ENCODE measurements at places on chromosomes 7 and 10.
A peak's percentile ranks its signal among the peaks of the same experiment; 100 is the strongest.

- DNase-seq, result no peak
Observed at GRCh38 chr7:70612811-70613210, 519.1 kb upstream of the GALNT17 start.

DNA sequence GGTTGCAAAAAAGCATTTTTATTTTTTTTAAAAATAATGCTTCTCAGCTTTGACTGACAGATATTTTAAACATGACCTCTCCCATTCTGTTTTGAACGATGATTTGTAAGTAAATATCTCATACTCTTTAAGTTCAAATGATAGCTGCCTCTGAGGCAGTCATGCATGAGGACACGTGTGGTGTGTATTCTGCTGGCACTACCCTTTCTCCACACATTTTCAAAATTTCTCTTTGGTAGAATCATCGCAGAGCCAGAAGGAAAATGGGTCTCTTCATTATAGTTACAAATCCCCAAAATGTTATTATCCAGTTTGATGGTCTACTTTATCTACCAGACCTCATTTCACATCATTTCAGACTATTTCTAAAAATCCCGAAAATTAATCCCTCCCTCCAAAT is 55.1 kb downstream of the FZD1 start:
- no peak for DNase-seq

- DNase-seq, result no peak
Observed at GRCh38 chr10:91974960-91975359, 51.4 kb downstream of the BTAF1 start.

- DNase-seq, result peak; percentile 96
Observed at GRCh38 chr10:101067356-101068083, 5.7 kb downstream of the KAZALD1 start.

DNA sequence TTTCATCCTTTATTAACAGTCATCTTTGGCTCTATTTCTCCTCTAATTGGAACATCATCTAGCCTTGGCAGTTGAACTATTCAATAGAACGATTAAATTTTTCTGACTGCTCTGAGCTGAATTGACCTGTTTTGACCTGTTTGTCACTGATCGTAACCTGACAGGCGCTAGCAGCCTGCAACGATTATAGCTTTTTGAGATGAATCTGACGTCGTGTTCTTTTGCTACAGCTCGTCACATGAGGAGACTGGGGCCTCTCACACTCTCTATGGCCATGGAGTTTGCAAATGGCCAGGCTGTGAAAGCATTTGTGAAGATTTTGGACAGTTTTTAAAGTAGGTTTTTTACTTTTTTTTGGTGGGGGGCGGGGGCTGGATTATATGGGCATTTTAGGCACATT is 229.8 kb downstream of the FOXP2 start:
- DNase-seq, result no peak

- no peak for DNase-seq
Observed at GRCh38 chr7:98992076-98992475, 113.7 kb downstream of the TRRAP start.

GRCh38 chr10:11407939-11408338 is 203.5 kb downstream of the USP6NL start:
- DNase-seq, result no peak

DNA sequence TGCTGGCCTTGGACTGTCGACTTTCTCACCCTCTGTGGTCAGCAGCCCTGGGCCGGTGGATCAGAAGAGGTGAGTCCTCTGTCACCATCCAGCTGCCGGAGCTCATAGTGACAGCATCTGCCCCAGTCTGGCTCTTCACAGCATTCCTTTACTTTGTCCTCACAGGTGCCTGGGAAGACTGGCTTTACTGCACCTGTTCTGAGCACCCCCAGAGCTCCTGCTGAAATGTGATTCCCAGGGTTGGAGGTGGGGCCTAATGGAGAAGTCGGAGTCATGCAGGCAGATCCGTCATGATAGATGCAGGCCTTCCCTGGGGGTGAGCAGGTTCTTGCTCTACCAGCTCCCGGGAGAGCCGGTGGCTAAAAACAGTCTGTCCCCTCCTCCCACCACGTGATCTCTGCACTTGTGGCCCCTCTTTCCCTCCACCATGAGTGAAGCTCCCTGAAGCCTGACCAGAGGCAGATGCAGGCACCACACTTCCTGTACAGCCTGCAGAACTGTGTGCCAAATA is 171.5 kb downstream of the ZMYND11 start:
- DNase-seq, result no peak

DNA sequence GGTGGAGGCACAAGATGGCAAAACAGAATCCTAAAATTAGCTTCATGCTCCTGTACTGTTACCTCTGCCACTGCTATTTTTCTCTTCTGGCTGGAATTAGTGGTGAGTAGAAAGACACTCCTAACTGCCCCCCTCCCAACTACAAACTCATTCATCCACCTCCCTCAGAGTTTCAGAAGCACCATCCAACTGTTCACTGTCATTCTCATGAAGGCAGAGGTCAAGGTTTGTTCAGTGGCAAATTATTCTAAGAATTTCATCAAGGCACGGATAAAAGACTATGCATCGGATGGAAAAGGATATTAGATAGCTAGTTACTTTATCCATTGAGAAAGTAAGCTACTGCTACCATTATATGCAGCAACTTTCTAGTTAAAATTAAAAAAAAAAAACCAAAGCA is 59.7 kb downstream of the LRGUK start:
- no peak for DNase-seq

- peak; percentile 3 for DNase-seq
Observed at GRCh38 chr7:50723173-50723572, 59.5 kb downstream of the GRB10 start.

DNA sequence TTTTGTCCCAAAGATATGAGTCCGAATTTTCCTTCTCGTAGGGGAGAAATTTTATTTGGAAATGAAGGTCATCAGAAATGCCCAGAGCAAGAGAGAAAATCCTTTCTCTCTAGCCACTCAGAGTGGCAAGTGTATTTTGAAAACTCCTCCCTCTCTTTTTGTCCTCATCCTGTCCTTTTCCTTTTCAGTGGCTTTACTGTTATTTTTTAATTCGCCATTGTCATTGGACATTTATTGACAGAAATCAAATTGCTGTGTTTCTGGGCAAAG is 39.6 kb downstream of the TET1 start:
- no peak for DNase-seq

GRCh38 chr7:102260856-102261255 is 25.8 kb upstream of the SH2B2 start:
- DNase-seq, result no peak

DNA sequence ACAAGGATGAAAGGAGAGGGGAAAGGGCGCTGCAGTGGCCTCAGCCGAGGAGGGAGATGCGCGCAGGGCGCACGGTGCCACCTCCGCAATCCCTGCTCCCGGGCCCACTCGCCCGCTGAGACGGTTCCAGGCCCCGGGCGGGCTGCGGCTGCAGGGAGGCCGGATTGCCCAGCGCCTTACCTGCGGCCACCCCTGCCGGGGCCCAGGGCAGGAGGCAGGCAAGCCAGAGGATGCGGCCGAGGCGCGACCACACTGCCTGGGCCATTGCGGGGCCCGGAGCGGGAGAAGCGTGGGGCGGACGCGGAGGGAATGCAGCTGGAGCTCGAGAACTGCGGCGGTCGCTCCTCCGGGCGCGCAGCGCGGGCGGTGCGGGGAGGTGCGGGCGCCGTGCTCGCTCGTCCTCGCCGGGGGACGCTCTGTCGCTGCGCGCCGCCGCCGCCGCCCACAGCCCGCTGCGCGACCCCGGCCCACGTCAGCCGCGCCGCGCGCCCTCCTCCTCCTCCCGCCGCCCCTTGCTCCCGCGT is at the start of gene TMEM130:
Gene TMEM130 (minus strand): TSS at position 418 of the 524 bp plus-strand sequence. CDS start 153 bp downstream, at position 265.
- no peak for DNase-seq

GRCh38 chr7:45580053-45580872 is 6.1 kb downstream of the ADCY1 start:
- DNase-seq, result no peak

GRCh38 chr10:132434405-132435005 is 37.5 kb downstream of the PWWP2B start:
- DNase-seq, result peak; percentile 91

DNA sequence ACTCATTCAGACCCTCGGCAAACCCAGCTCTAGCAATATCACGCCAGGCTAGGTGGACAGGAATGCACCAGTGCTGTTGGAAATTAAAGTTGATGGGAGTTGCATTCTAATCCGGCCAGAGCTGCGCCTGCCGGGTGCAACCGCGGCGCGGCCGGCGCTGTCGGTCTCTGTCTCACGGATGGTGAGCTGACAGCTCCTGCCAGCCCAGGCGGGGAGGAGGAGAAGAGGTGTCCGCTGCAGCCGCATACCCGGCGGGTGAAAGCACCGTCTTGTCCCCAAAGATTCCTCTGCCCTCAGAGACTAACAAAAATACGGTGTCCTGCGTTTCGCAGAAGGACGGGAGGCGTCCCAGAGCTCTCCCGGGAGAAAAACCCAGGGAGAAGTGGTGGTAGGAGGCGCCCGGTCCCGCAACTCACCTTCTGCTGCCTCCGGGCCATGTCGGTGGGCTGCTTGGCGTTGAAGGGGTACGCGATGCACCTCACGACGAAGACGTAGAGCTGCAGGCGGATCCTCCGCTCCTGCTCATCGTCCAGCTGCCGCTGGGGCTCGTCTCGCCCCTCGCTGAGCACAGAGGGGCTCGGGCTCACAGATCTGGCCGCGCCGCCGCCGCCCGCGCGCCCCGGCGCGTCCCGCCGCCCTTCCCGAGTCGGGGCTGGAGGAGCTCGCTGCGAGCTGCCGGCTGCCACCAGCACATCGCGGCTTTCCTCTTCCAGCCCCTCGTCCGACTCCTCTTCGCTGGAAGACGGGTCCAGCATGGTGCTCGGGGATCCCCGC is 490 bp downstream of the CADPS2 start:
- peak; percentile 32 for DNase-seq

- no peak for DNase-seq
Observed at GRCh38 chr7:94174956-94175355, 170.8 kb upstream of the BET1 start.

DNA sequence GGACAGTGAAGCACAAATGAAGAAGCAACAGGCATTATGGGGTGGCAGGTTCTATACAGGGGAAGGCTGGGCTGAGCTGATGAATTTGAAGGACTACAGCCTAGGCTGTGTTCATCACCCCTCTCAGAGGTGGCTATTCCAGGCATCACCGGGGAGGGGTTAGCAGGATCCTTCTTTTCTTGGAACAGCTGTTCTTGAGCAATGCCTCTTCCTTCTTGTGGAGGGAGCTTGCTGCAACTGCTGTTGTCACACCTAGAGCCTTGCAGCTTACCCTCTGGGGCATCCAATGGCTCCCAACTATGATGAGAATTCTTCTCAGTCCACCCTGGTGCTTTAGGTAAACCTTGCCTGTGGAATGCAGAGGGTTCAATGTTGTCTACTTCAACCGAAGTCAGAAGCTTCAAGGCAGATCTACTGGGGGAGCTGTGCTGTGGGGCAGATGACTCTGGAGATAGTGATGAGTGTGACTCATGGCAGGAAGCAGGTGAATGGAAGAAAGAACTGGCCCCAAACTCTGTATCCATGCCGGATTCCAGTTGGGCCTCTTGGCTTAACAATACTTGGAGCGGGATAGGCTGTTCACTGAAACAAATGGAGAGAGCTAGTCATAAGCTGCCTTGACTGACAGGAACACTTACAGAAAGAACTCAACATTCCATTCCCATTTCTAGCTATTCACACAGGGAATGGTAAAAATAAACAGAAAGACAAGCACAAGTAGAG is 21.5 kb upstream of the PPP3CB start:
- DNase-seq, result no peak

DNA sequence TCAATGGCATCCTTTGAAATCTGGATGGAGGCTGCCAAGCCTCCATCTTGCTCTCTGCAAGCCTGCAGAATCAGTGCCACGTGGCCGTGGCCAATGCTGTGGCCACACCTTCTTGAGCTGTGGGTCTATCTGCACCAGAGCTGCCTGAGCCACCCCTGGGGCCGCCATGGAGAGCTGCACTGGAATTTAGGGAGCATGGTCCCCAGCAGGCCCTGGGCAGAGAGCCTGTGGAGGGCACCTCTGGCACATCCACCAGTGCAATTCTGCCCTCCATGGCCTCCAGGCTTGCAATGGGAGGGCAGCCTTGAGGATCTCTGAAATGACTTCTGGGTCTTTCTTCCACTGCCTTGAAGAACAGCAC is 55.6 kb upstream of the NKX6-2 start:
- no peak for DNase-seq

DNA sequence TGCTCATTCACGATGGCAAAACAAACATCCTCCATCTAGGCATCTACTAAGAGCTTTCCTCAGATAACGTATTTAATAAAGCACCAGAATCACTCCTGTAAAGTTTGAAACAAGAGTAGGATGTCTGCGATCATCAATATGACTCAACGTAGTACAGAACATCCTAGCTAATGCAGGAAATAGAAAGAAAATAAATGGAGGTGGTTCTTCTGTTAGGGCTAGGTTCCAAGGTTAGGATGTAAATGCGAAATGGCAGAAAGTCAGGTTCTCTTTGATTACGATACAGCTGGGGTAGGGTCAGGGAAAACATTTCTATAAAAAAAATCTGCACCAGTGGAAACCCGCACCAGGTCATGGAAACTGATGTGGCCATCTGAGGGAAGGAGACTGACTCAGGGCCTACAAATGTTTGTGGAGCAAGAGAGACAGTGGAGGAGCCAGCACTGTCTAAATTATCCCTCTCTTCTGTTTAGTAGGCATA is 29.1 kb downstream of the CCDC6 start:
- no peak for DNase-seq

DNA sequence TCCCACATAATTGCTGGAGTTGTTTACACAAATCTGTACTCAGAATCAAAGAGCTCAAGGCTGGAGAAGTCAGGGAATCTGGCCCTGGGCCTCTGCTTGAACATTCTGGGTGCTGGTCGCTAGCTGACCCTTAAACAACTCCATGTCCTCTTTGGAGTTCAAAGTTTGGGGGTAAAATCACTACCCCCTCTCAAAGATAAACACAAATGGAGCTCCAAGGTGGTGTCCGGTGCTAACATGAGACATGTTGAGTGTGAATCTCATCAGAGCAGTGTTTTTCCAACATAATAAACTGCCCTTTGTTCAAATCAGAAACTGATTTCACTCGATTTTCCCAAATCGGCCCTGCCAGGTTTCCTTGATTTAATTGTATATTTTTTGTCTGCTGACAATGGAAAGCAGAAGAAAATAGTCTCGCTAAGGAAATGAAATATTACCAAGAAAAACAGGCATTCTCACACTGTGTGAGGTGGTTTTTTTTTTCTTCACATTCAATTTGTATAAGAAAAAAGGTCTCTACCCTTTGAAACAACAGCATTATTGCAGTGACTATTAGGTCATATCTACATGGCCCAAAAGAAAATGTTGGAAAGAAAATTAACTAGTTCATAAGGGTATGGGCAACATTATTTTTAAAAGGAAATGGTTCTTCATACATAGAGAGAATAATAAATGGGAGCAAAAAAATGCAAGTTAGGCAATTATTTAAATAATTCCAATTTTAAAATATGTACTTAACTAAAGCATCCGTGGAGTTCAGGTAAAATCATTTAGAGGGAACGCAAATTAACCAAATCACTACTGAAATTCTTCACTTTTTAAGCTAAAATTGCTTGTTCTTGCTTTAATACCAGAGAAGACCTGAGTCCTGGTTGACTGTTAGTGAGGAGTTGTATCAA is 56.1 kb upstream of the CAPZA2 start:
- DNase-seq, result no peak

DNA sequence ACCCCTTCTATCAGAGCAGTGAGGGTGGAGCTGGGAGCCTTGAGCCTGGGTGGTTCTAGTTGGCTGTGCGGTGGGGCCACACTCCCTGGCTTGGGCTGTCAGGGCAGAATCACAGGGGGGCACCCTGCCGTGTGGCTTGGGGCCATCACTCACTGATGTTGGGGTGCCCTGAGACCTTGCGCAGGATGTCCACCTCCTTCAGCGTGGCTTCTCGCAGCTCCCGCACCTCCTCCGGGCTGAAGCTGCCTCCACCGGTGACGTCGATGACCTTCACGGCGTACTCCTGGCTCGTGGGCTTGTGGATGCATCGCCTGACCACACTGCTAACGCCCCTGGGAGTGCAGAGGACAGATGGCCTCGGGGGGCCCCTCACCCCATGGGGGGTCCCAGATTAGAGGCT is 5.3 kb downstream of the PHKG1 start:
- DNase-seq, result no peak

All from OCI-M1 (cell line).